PC-3 (cell line): ENCODE measurements at places on chromosomes 5 and 9.

DNA sequence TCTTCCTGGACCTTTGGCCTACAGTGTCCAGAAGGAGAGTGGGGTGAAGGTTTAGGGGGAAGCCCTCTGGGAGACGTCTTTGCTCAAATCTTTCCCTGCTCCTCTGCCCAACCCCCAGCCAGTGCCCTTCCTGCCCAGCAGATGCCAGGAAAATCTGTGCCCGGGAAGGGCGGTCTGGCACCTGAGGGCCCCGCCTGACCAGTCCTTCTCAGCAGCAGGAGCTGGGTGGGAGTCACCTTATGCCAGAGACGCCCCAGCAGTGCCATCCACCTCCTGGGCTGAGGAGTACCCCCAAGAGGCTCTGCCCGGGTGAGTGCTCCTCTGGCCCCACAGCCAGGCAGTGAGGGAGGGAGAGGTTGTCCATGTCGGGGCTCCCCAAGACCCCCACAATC, 14.9 kb upstream of the CERCAM start:
- DNase-seq: no peak

DNA sequence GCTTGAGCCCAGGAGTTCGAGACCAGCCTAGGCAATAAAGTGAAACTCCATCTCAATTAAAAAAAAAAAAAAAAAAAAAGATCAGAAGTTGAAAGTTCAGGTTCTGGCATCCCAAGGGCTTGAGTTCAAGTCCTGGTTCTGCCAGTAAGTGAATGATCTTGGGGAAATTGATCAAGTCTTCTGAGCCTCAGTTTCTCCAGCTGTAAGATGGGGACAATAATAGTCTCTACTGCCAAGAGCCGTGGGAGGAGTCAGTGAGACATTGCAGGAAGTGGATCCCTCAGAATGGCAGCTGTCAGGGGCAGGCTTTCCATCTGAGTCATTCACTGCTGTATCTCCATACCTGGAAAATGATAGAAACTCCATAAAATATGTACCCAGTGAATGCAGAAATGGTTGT, 37.8 kb upstream of the FUBP3 start:
- DNase-seq: peak; percentile 15

GRCh38 chr5:138605254-138605972, 30.2 kb upstream of the HSPA9 start:
- no peak for DNase-seq

- DNase-seq: no peak
Measured at GRCh38 chr5:108937221-108937620, 189.5 kb downstream of the FER start.

DNA sequence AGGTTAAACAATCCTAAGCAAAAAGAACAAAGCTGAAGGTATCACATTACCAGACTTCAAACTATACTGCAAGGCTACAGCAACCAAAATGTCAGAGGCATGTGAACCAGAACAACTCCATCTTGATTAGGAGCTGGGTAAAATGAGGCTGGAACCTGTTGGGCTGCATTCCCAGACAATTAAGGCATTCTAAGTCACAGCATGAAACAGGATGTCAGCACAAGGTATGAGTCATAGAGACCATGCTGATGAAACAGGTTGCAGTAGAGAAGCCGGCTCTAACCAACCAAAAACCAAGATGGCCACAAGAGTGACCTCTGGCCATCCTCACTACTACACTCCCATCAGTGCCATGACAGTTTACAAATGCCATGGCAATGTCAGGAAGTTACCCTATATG, 252.0 kb downstream of the RASEF start:
- DNase-seq: peak; percentile 79

DNA sequence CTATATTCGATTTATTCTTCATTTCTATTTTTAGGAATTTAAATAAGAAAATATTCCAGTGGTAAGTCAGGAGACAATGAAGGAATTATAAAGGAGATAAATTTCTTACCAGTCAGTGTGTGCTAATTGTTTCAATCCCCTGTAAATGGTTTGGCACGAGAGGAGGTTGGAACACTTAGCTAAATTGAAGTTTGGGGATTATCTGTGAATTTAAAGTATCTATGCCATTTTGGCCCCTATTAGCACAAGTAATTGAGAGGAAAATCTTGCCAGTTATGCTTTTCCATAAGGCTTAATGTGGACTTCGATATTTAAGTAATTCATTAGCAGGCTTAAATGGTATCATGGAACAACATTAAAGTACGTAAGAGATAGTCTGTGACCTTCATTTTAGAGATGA, 860.8 kb downstream of the PTPRD start:
- no peak for DNase-seq

GRCh38 chr5:134524826-134525682, at the start of gene JADE2:
Gene JADE2, plus strand, starts transcription at chr5:134525670. Its CDS starts 10,188 bp downstream, at chr5:134535858.
- DNase-seq: peak; percentile 61

- no peak for DNase-seq
Measured at GRCh38 chr9:101394687-101395086, 3.7 kb downstream of the MRPL50 start.

DNA sequence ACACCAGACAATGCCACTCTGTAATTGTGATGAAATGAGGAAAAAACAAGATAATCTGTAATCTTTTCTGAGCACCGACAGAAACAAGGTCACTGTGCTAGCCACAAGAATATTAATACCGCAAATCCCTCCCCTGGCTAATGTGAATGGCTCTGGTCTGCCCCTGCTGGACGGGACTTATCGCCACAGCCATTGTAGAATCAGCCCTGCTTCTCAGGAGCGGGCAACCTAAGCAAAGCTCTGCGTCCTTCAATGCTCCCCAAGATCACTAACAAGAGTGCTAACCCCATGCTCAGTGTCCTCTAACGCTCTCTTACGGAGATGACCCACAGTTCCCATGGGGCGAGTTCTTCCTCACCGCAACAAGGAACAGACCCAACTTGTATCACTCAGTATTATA, 42.7 kb downstream of the OR2V1 start:
- peak; percentile 33 for DNase-seq

DNA sequence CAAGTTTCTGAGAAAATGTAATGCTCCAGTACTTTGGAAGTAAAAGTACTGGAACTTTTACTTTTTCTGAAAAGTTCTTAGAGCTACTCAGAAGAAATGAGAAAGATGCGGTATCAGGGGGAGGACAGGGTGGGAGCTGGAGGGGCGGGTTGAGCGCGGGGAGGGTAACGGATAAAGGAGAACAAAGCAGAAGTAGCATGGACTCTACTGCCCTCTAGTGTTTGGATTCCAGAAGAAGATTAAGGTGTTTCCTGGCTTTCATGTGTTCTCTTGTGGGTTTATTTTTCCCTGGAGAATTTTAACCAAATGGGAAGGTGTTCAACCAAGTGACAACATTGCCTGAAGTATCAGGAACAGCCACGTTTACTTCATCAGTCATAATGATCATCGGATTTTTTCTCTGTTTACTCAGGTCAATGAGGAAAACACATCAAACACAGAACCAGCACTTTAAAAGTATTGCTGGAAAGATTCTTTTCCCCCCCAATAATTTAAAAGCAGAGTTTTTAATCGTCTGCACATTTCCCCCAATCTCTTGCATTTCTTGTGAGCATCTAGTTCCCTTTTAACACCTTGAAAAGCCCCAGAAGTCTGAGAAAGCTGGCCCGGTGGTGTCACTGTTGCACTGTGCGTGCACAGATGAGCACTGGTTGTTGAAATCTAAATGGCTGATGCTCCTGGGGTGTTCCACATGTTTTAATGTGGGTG, 190.6 kb downstream of the MPDZ start:
- peak; percentile 70 for DNase-seq

GRCh38 chr9:14365670-14366069, 51.7 kb upstream of the NFIB start:
- no peak for DNase-seq

DNA sequence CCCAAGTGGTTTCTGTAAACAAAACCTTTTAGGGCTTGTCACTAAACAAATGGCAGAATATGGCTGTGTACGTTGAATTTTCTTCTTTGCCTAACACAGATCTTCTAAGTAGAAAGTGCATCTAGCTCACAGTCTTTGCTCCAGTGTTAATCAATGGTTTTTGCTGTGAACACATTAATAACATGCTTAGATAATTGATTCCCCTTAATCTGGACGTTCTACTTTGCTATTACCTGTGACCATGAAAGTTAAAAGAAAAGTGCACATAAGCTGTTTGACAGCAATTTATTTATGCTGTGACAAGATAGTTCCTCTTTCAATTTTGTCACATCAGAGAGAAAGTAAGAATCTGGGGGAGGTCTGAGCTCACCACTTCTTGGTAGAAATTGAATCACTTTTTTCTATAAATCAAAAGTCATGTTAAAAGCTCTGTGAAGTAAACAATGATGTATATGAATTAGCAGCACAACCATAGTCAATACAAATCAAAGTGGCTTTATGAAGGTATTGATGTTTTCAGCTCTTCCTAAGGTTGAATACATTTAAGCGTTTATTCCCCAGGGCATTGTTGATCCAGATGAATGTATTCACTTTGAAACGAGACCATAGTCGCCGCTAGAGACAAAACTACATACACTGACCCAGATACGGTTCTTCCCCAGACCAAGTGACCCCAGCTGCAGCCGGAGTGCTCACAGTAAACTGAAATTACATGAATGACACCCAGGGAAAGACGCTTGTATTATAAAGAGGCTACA, 174.6 kb upstream of the ZNF608 start:
- no peak for DNase-seq

GRCh38 chr5:3355126-3355525, 240.5 kb upstream of the IRX1 start:
- DNase-seq: no peak

DNA sequence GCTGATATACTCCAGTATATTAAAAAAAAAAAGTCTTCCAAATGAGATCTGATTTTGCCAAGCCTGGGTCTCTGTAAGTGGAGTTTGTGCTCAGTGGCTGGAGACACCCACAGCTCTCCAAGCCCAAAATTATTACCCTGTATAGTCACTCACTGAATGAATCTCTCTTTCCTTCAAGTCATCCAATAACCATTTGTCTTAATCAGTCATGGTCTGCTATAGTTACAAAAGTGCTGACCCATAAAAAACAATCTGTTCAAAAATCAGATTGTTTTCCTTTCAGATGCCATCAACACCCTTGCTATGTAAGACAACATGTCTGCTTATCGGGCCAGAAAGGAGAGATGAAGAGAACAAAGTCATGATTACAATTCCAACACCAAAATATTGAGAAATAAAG, 159.4 kb upstream of the FST start:
- DNase-seq: no peak

- DNase-seq: peak; percentile 54
Measured at GRCh38 chr5:132136906-132137305, 63.3 kb downstream of the CSF2 start.
